ENCODE measurements at places on chromosomes 5 and 9.

- DNase-seq, result no peak
Observed at GRCh38 chr5:6736524-6737042, 23.4 kb downstream of the TENT4A start.

DNA sequence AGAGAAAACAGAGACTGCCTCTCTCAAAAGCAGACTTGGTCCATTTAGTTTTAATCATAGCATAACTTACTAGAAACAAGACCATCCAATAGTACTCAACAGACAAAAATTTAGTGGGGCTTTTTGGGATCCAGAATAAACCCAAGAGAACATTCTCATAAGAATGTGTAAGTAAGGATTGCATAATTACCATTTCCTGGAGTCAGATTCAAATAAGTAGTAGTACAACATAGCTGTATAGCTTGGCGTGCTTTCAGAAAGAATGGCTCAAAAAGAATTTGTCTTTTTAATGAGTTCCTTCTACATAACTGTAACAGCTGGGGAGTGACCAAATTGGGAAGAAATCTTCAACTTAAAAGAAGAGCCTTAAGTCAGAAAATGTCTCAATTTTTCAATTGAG, 145.4 kb downstream of the DENND1A start:
- no peak for DNase-seq

- DNase-seq, result no peak
Observed at GRCh38 chr5:115179030-115179393, 9.3 kb upstream of the TRIM36 start.

DNA sequence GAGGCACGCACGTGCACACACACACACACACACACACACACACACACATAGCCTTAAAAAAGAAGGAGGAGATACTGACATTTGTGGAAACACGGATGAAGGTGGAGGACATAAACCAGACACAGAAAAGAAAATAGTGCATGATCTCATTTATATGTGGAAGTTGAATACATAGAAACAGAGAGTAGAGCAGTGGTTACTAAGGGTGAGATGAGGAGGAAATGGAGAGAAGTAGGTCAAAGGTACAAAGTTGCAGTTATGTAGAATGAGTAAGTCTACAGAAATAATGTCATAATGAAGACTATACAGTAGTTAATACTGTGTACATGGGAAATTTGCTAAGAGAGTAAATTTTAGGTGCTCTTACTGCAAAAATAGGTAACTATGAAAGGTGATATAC, 412.2 kb upstream of the CDH9 start:
- DNase-seq, result no peak

GRCh38 chr5:953535-954449, 54.8 kb upstream of the NKD2 start:
- DNase-seq, result no peak

GRCh38 chr5:171776213-171776612, 9.4 kb upstream of the SMIM23 start:
- DNase-seq, result no peak

DNA sequence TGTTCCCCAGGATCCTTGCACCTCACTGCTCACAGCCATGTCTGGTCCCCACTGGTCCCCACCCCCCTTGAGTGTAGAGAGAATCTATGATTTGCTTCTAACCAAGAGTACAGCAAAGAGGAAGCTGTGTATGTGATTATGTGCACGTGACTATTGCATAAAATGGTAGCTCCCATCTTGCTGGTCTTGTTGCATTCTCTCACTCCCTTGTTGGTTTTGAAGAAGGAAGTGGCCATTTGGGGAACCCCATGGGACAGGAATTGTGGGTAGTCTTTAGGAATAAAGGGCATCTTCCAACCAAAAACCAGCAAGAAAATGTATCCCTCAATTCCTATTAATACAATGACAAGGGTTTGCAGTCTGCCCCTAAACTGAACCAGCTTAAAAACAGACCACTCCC, 5.2 kb upstream of the FCN2 start:
- DNase-seq, result no peak

DNA sequence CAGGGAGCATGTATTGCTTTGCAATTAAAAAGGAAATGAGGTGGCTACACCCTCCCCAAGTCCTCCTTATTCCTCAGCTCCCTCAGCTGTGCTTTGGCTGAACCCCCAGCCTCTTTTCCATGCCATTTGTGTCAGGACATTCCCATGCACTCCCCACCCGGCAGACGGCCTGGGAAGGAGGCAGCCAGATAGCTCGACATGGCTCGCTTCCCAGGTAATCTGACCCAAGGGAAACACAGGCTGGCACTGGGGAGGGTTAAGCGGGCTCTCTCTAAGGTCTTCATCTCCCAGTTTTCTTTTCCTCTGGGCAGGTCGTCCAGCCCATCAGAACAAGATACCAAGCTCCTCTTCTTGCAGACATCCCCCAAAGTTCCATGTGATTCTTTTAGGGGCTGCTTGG, 31.2 kb downstream of the BTNL9 start:
- DNase-seq, result no peak

- no peak for DNase-seq
Observed at GRCh38 chr5:106288979-106289378, 1381.8 kb downstream of the EFNA5 start.

GRCh38 chr5:56311306-56311905, 78.3 kb upstream of the ANKRD55 start:
- DNase-seq, result no peak

GRCh38 chr5:82859451-82860140, 217.6 kb downstream of the TMEM167A start:
- DNase-seq, result no peak

- no peak for DNase-seq
Observed at GRCh38 chr5:163221581-163221980, 215.8 kb upstream of the CCNG1 start.

GRCh38 chr9:68949271-68950000, 64.5 kb downstream of the PRKACG start:
- DNase-seq, result no peak

GRCh38 chr5:150148117-150148927, 7.3 kb downstream of the PDGFRB start:
- no peak for DNase-seq

DNA sequence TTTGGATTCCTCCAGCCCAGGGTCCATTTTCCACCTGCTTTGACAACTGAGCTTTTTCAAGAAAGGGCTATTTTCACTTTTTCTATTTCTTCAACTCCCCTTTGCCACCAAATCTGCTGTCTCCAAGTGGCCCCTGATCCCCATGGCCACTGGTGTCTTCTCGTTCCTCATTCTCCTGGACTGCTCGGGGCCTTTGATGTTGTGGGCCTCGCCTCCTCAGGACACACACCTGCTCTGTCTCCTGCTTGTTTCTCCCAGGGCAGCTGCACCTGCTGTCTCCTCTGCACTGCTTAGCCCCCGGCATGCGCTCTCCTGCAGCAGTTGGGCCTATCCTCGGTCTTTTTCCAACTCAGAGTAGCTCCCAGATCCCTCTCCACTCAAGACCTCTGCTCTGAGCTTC, 16.3 kb upstream of the NANS start:
- DNase-seq, result no peak

GRCh38 chr5:111505096-111505495, 7.2 kb downstream of the STARD4 start:
- DNase-seq, result no peak

- DNase-seq, result no peak
Observed at GRCh38 chr5:38070304-38070950, 187.9 kb upstream of the EGFLAM start.

DNA sequence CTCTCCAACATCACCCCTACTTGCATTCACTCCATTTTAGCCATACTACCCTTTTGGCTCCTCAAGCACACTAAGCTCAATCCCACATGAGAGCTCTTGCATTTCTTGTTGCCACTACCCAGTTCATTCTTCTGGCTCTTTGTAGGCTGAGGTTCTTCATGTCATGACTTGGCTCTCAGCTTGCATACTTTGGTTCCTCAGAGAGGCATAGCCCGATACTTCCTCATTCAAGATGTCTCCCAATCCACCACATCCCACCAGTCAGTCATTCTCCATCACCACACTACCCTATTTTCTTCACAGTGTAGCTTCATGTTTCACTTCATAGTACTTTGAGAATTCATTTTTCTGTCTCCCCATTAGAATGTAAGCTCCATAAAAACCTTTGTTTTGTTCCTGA, 116.7 kb downstream of the NR6A1 start:
- DNase-seq, result no peak

DNA sequence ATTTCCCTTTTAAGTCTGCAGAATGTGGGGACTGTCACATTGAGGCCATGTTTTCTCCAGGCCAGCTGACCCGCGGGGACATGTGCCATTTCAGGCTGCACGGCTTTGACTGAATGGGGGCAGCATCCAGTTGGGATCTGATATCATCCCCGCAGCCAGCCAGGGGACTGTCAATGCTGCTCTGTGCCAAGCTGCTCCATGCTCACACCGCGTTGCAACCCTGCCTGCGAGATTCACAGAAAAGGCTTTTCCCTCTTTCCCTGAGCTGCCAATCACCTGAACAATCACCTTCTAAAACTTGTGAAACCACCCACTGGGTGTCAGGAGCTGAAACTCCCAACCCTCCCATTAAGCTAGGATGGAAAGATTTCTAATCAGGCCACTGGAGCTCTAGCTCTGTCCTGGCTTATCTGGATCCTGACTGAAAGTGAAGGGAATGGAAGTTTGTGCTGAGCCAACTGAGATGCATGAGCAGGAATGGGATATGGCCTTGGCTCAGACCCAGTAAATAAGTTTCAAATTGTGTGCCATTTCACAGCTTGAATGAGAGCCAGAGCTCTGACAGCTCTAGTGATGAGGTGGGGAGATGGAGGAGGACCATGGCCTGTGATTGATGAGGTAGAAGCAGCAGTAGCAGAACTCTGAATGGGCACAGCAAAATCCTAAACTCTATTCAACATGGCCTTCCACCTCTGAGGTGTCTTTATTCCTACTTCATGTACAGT, 34.5 kb upstream of the ZNF366 start:
- no peak for DNase-seq

- DNase-seq, result no peak
Observed at GRCh38 chr9:101516655-101517054, 17.0 kb upstream of the RNF20 start.

GRCh38 chr9:97985058-97985861, 2.1 kb downstream of the ANP32B start:
- no peak for DNase-seq

DNA sequence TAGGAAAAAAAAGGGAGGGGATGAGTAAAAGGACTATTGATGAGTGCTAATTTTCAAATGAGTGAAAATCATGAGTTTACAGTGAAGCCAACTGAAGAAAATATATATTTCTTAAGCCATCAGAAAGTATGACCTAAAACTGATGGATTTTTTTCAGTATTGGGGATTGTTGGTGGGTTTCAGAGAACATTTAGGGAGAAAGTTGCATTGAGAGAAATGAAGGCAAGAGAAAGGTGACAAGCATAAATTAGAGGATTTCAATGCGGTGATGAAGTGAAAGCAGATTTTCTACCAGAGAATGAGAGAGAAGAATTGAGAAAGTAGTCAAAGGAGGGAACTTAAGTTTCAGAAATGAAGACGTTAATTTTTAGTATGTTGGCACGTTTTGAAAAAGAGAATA, 8.5 kb upstream of the SNX24 start:
- no peak for DNase-seq

DNA sequence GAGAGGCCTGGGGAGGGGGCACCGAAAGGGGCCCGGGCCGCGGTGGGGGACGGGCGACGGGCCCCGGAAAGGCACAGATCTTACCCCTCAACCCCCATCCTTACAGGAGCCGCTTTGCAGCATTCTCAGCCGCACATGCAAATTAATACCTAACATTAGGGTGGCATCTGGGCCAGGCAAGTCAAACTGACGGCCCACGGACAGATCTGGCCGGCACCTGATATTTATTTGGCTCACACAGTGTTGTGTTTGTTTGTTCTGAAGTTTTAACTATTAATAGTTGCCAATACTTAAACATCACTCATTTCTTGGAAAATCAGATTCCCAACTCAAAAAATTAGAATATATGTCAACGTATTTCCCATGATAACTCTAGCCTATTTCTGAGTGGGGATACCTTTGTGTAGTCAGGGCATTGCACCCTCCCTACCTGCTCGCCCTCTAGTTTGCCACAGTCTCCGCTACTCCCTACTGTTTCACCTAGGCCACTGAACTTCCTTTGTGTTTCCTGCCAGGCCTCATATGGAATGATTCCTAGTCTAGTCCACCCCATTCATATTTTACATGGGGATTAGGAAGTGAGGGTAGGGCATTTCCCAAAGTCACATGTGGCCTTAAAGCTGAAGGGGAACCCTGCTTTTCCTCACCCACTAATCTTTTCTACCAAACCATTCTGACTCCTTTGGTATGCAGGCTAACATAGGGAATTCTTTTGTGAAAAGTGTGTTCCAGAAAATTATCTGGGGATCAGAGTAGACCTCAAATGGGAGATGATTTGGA, 71.9 kb upstream of the LARP1 start:
- no peak for DNase-seq

All from activated CD8-positive, alpha-beta memory T cell treated with anti-CD3 and anti-CD28 coated beads for 4 hours (primary cell).